ENCODE measurements at places on chromosomes 12 and 14.

DNA sequence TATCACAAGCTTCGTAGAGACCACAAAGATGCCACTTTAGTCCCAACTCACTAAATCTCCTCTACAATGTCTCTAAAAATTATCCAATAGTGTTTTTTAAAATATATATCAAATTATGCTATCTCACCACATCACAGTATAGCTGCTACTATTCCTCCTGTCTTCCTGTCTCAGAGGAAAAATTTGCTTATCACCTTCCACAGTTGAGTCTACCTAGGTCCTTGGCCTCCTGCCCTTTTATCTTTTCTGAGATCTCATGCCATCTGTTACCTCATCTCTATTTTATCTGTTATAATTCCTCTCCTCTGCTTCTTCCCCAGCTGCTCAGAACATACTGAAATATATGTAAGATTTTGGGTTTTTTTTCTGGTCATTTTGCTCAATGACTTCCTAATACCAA lies 568.2 kb downstream of the DIO2 start:
- DNase-seq, result no peak

- DNase-seq, result no peak
Measured at GRCh38 chr12:123401753-123402683, 18.1 kb downstream of the KMT5A start.

DNA sequence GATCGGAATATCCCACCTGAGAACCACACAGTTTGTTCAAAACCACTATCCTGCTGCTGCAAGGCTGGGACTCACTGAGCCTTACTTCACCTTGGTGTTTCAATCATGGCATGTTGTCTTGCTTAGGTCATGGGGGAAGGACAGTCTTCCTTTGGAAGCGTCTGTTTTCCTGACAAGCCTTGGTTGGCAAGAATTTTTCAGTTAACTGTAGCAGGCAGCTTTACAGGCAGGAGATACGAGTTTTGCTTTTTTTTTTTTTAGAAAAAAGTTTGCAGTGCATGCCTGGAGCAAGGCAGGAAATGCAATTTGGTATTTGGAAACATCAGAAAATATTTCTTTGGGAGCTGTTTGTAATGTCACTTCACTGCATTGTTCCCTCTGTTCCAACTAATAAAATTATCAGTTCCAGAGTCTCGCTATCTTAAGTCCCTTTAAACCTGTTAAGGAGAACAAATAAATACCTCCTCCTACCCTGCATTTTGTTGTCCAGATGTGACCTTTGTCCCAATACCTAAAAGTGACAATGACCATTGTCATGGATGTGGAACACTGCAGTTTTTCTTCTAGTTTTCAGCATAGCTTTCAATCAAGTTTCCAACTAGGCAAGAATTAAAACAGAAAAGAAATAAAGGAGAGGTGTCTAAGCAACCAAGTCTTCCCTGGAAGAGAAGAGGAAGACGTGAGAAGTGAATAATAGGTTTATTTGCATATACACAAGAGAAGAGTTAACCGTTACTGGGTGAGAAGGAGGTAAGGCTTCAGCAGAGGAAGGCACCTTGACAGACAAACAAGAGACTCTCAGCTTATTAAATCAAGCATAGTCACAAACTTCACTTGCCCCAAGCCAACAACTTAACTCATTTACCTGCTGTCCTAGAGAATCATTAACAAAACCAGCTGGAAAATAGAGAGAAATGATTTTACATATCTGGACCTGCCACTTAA lies 71.4 kb upstream of the ACTN1 start:
- DNase-seq, result no peak

GRCh38 chr14:56057071-56057741 lies 61.0 kb upstream of the PELI2 start:
- no peak for DNase-seq

GRCh38 chr14:59576332-59577294 lies at the start of gene CCDC175:
TSS of gene CCDC175 (minus strand) at chr14:59576812. CDS start at chr14:59576775, 37 bp downstream.
- peak; percentile 81 for DNase-seq

GRCh38 chr14:93859957-93860356 lies 67.2 kb upstream of the FAM181A start:
- no peak for DNase-seq

DNA sequence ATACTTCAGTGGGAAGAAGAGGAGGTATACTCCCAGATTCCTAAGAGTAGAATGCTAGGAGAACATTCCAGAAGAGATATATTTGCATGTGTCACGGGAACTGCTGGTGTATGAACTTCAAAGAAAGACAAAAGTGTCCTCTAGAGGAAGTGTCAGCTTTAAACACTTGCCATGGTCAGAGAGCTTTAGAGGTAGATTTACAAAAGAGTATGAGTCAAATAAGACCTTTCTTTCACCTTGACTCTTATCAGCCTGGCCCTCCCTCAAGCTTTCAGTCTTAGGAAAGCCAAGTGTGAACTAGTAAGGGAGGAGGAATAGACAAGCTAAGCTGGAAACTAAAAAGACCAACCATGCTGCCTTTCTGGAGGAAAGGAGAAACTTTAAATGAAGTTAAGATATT lies 34.7 kb downstream of the COX8C start:
- no peak for DNase-seq

GRCh38 chr14:85316701-85317410 lies 213.1 kb upstream of the FLRT2 start:
- no peak for DNase-seq

GRCh38 chr14:23492618-23493272 lies 23.2 kb downstream of the NGDN start:
- DNase-seq, result no peak

DNA sequence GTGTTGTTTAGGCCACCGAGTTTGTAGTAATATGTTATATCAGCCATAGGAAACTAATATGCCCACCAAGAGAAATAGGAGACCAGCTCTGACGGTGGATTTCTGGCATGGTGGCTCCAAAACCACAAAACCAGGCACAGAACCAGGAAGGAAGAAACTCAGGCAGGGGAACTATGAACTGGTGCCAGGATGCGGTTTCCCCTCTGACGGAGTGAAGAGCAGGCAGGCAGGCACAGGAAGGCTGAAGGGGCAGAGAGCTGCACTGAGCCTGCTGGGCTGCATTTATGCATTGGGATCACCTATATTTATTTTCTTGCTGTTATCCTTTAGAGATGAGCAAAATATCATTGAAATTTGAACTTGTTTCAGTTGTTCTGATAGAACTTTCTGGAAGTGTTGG lies 479.4 kb downstream of the VRK1 start:
- no peak for DNase-seq

DNA sequence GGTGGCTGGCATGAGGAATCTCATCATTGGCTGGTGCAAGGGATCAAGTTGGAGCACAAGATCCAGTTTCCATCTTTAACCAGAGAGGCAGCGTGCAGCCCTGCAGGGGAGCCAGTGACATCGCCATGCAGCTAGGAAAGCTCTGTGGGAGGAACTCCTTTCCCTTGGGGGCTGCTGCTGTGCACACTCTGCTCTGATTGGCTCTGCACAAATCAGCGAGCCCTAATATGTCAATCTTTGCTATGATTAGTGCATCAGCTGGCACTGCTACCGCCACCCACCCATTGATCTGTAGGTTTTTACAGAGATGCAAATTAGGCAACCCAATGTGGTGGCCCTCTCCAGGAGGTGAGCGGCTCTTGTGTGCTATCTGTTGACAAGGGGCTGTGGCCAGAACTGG lies 262.6 kb downstream of the PCNX1 start:
- no peak for DNase-seq

GRCh38 chr12:77339610-77340009 lies 274.2 kb upstream of the E2F7 start:
- no peak for DNase-seq

- DNase-seq, result no peak
Measured at GRCh38 chr12:49941556-49942511, 8.7 kb upstream of the AQP2 start.

GRCh38 chr12:93818488-93819049 lies 141.4 kb downstream of the CRADD start:
- no peak for DNase-seq

DNA sequence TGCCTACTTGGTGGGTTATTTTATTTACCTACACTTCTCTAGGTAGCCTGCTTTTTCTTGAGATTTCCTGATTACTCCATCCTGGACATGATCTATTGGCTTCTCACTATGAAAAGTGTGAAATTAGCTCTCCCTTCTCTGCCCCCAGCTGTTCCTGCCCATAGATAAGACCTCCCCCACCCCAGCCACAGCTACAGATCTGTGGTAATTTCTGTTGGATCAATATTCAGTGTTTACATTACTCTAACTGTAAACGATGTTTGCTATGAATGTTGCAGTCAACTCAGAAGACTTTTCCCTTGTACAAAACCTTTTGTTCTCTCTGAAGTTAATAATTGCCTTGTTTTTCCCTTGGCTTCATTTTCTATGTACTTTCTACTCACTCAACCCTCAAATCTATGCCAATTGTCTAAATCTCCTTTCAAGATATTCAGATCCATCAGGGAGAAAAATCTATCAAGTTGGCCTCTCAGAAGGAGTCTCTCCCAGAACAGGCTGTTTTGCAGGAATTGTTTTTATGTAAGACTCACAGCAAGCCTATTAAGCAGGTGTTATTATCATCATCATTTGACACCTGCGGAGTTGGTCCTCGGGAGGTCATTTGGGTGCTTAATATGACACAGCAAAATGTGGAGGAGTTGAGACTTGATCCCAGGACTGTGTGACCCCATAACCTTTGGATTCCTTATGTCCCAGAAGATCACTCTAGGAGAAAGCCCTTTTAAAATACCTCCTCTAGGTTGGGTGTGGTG lies 227.4 kb downstream of the SUDS3 start:
- DNase-seq, result no peak

All from activated T-cell treated with anti-CD3 and anti-CD28 coated beads, Interleukin-2, amount 50 U/mL, for 1 hour (primary cell).